ENCODE measurements at places on chromosomes 3 and 15.

DNA sequence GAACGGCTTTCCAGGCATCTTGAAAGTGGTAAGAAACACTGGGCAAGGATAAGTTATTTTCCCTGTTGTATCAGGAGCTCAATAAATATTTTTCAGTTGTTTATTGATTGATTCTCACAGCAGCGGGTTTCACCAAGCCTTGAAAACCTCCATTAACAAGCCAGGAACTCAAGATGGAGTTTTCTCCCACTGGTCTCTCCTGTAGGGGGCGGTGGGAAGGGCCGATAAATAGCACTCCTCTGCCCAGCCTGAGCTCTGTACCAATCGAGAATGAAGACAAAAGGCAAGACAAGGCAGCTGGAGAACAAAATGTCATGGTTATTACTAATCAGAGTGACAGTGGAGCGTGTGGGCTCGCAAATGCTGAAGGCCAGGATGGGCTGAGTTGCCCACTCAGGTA lies 7.4 kb downstream of the HRH1 start:
- no peak for DNase-seq

DNA sequence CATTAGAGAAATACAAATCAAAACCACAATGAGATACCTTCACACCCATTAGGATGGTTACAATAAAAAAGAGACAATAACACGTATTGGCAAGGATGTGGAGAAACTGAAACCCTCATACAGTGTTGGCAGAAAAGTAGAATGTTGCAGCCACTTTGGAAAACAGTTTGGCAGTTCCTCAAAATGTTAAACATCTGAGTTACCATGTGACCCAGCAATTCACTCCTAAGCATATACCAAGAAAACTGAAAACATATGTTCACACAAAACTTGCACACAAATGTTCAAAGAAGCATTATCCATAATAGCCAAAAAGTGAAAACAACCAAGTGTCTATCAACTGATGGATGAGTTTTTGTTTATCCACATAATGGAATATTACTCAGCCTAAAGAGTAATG lies 166.9 kb upstream of the FAM3D start:
- DNase-seq, result no peak

- no peak for DNase-seq
These were observed 138.5 kb downstream of the DUT start for GRCh38 chr15:48469681-48470080.

GRCh38 chr15:52180196-52180835 lies 10.9 kb downstream of the GNB5 start:
- no peak for DNase-seq

- peak; percentile 30 for DNase-seq
These were observed 61.0 kb upstream of the ANKRD28 start for GRCh38 chr3:15858547-15859506.

- no peak for DNase-seq
These were observed 37.4 kb downstream of the WWTR1 start for GRCh38 chr3:149620291-149621020.

DNA sequence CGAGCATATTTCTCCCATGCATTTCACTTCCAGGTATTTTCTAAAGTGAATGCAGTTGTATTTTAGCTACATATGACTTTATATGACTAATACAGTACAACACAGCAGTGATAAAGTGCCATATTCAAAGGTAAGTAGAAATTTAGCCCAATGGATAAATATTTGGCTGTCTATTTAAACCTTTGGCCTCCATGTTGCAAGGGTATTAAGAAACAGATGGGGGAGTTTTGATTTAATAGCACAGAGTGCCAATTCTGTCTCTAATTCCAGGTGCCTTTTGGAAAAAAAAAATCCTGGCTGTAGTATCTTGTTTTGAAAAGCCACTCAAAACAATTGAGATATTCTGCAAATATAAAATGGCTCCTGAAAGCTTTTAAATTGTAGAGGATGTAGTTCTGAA lies 44.9 kb upstream of the SGO1 start:
- DNase-seq, result no peak

DNA sequence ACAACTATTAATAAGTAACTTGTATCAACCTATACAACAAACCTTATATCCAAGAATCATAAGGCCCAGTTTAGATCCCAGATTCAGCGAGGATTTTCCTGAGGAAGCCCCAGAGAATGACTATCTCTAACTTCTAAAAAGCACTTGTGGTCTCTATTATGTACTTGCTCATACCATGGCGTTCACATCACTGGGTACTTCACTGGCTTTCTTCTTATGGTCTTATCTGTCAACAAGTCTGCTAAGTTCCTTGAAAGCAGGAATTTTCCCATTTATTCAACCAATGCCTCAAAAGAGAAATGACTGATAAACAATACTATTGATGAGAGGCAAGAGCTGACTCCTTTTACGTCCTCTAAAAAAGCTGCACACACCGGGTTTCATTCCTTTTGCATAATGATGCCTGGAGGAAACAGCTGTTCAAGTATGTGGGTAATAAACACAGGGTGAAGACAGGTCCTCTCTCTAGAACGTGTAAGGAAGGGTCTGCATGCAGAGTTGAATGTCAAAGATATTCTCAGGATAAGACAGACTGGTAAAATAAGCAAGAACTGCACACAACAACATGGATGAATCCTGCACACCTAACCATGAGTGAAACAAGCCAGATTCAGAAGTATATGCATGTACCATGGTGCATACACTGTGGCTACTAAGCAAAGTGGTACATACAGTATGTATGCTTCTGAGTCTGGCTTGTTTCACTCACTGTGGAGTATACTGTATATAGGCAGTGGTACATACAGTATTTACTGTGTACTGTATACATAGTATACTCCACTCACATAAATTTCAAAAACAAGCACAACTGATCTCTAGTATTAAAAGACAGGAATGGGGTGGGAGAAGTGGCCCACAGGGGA lies 408.7 kb downstream of the SHQ1 start:
- DNase-seq, result no peak

GRCh38 chr3:127652246-127652995 lies 20.3 kb upstream of the ABTB1 start:
- no peak for DNase-seq

GRCh38 chr15:70974004-70974832 lies 81.6 kb downstream of the LRRC49 start:
- no peak for DNase-seq

- DNase-seq, result no peak
These were observed 207.6 kb upstream of the AZI2 start for GRCh38 chr3:28556195-28556594.

GRCh38 chr3:184248454-184249411 lies at the start of gene ALG3:
Gene ALG3 (minus strand): TSS chr3:184248962. CDS start chr3:184248940, 22 bp downstream.
- peak; percentile 73 for DNase-seq

DNA sequence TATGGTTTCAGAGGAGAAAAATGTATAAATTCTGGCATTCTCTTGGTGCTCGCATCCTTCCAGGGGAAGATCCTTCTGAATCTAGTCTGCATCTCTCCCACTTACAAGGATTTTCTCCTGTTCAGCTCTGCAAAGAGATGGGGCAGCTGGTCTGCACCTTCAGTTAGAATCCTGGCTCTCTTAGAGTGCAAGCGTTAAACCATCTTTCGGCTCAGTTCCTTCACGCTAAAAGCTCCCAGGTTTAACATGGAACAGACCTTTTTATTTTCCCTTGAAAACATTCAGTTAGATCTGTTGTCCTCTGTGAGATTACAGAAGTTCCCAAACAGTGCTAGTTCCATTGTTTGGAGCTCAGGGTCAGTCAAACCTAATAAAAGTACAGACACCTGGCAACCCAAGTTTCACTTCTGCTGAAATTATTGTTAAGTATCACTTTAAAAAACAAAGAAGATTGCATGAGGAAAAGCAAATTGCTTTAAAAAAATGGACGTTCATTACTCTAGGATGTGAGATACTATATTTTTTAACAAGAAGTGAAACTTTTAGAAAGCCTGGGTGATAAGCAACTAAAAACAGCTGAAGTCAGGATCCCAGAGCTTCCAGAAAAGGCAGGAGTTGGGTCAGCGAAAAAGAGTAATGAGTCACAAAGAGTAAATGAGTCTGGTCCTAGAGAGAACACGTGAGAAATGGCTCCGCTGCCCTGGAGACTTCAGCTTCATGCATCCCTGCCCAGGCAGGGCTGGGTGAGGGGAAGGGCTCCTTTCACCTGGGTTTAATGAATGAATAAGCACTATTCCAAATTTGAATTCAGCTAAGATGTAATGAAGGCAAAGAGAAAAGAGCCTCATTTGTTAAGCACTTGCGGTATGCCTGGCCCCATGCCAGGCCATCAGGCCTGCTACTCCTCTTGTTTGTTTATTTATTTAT lies 63.3 kb downstream of the ABTB1 start:
- peak; percentile 39 for DNase-seq

GRCh38 chr3:52202384-52203077 lies 4.6 kb downstream of the ALAS1 start:
- DNase-seq, result no peak

DNA sequence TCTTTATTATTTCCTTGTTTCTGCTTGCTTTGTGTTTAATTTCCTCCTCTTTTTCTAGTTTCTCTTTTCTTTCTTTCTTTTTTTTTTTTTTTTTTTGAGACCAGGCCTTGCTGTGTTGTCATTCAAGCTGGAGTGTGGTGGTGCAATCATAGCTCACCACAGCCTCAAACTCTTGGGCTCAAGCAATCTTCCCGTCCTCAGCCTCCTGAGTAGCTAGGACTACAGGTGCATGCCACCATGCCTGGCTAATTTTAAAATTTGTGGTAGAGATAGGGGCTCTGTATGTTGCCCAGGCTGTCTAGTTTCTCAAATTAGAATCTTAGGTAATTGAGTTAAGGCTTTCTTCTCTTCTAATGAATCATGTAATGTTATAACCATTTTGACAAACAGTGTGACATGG lies 22.4 kb downstream of the SLMAP start:
- DNase-seq, result no peak

DNA sequence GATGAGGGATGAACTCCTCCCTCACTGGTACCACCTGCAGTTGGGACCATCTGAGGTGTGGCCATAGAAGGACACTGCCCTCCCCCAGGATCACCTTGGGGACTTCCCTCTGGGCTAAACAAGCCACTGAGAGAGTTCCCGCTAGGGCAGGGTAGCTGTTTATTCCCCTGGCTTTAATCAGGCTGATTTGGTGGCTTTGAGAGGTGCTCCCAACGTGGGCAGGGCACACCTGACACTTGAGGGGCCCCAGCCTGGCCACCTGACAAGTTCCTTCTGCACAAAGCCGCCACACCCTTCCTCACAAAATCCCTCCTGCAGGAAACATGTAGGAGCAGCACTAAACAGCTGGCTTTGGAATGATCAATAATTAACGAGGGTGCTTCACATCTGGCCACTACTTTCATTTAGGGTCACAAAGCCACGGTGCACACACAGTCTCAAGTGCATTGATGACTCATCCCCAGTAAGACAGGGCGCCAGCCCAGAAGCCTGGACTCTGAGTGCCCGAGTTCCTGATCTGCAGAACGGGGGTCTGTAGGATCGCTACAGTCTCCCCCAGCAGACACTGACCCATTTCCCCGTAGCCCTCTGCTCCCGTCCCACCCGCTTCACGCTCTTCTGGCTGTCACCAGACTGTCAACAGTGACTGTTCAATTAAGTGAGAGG lies 75.1 kb downstream of the ATP10A start:
- DNase-seq, result no peak

DNA sequence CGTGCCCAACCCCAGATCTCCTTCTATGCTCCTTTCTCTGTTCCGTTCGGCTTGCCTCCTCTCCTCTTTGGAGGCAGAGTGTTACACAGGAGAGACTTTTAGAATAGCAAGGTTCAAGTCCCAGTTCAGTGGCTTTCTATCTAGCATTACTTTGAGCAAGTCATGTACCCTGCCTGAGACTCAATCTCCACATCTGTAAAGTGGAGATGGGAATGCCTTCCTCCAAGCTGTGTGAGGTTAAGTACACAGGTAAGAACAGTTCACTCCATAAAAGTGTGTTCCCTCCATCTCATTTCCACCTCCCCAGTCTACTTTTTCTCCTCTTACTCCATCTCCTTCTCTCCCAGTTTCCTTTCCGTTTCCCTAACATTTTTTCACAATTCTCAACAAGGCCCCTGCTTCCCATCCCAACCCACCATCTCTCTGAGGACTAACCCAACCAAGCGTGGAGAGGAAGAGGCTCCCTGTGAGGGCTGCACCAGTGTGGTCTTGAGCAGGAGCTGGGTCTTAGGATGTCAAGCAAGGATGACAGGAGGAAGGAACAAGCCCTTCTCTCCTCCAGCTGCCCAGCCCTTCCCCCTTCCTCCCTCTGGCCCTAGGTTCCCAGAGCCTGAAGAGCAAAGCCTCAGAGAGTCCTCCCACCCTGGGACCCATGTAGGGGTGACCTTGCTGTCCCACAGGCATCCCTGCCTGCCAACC lies 6.4 kb downstream of the ATP8B4 start:
- no peak for DNase-seq

DNA sequence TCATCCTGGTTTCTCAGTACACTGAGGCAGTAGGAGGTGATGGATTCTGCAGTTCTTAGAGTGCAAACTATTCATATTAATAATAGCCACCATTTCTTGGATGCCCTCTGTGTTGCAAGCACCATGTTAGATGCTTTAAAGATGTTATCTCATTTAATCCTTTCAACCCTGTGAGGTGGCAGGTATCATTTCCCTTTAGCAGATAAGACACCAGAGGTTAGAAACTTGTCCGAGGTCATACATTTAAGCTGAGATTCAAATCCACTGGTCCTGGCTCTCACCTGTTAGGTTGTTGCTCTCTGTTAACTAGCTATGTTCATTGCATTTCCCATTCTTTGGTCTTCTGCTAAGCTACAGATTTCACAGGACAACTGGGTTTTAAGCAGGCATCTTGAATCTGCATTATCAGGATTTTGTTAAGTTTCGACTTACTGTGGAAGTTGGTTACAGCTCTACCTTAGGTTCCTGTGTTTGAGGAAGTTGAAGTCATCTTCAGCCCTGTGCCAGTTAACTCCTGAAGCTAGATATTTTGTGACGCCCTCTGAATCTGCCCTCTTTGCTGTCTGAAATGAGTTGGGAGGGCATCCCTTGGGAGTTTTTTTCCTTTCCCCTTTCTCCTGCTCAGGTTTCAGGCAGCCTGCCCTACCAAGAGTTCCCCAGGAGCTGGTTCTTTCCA lies 6.4 kb downstream of the PDE8A start:
- DNase-seq, result no peak

DNA sequence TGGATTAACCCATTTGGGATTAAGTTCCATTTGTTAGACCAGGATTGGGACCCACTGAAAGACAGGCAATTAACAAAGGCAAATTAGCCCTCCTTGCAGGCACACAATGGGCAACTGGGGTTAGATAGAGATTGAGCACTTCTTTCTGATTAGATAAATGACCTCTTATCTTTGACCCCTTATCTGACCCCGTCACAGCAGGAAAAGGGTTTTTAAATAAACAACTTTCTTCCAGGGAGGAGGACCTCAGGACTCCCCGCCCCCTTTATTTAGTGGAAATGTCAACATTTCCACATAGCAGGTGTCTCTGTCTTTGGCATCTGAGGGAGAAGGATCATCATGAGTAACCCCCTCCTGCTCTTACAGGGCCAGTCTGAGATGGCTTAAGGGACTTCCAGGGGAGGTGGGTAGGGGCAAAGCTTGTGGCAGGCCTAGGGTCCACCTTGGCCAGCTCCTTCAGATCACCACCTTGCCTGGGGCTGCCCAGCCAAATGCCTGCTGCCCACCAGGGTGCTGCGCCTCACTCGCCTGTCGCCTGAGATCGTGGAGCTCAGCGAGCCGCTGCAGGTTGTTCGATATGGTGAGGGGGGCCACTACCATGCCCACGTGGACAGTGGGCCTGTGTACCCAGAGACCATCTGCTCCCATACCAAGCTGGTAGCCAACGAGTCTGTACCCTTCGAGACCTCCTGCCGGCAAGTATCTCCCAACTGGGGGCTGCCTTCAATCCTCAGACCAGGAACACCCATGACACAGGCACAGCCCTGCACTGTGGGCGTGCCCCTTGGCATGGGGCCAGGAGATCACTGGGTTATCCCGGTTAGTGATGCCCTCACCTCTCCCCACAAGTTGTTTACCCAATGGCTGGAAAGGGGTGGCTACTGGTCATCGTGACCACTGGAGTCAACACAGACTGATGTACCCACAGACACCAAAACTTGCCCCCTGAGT lies 2.6 kb upstream of the WDR6 start:
- no peak for DNase-seq
